ENCODE measurements at places on chromosomes 2 and 18. TPM values are rescaled to one million over a fixed set of nuclear protein-coding genes. Genes with fewer than 3 reads are reported as not detected.
A peak's percentile ranks its signal among the peaks of the same experiment; 100 is the strongest.

Gene LANCL1
- polyA plus RNA-seq = 55.1 TPM

GRCh38 chr2:55733335-55733734 is 39.7 kb upstream of the PNPT1 start:
- peak; percentile 19 for DNase-seq

DNA sequence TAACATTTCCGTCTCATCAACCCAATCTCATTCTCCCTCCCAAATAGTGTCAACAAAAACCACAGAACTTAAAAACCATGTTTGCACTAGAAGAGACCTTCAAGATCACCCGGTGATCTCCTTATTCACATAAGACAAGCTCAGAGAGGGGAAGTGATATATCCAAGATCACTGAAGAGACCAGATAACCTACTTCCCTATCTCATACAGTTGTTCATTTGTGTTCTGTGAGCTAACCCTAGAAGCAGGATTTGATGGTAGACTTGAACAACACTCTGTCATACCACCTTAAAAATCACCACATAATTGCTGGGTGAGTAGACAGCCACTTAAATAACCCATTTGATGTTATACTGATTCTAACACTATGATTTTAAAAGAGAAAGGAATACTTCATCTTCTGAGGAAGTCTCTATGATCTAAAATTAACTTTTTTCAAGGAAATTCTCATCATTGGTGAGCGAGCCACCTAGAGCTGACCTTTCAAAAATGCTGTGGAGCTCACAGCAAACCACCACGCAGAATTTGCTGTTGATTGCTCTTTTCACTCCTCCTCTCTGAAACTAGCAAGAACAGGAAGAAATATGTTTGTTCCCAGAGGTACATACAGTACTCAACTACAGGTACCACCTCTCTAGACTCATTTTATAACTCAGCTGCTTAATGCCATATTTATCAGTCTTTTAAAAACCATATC is 15.1 kb downstream of the AAK1 start:
- no peak for DNase-seq

DNA sequence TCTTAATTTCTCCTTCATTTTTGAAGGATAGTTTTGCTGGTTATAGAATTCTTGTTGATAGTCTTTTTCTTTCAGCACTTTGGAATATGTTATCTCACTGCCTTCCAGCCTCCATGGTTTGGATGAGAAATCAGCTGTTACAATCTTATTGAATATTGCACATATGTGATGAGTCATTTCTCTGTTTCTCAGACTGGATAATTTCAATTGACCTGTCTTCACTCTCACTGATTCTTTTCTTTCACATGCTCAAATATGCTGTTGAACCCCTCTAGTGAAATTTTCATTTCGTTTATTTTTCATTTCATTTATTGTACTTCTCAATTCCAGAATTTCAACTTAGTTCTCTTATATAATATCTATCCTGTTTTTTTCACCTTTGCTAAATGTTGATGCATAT is 22.2 kb downstream of the PDK1 start:
- DNase-seq = no peak

GRCh38 chr18:21164548-21165095 is 53.0 kb upstream of the ROCK1 start:
- no peak for DNase-seq

- no peak for DNase-seq
Observed at GRCh38 chr2:5954509-5954908, 262.3 kb downstream of the SOX11 start.

DNA sequence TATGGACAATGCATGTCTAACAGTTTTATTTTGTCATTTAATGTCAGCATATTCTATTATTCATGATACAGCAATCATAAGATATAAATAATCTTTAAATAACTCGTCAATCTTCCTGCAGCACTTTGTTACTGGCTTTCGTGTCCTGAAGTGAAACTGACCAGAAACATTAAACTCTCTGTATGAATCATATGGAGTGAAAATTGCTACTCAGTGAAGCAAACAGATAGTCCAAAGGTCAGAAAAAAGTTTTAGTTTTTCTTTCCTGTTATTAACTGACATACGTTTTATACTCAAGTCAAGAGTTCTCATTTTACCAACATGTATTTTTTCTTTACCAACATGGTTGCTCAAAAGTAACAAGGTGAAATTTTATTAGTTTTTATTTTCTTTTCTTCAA is 106.8 kb upstream of the GALNT5 start:
- DNase-seq = peak; percentile 16

Gene TDRD15
- not detected for polyA plus RNA-seq

GRCh38 chr2:230412371-230412711 is 3.7 kb upstream of the SP100 start:
- no peak for DNase-seq

- DNase-seq = peak; percentile 24
Observed at GRCh38 chr18:10453806-10454680, at the start of gene APCDD1. Gene APCDD1, plus strand, starts transcription at chr18:10454635. Its CDS starts 347 bp downstream, at chr18:10454982.

Gene TWIST2
- polyA plus RNA-seq = 85.2 TPM

Gene DTNA
- 49.8 TPM for polyA plus RNA-seq

GRCh38 chr2:103781313-103781712 is 1019.5 kb downstream of the TMEM182 start:
- DNase-seq = no peak

Gene LYPD6
- polyA plus RNA-seq = 3.7 TPM

Gene CRYBA2
- not detected for polyA plus RNA-seq

GRCh38 chr2:237592425-237592980 is 2.0 kb upstream of the RAB17 start:
- DNase-seq = no peak

DNA sequence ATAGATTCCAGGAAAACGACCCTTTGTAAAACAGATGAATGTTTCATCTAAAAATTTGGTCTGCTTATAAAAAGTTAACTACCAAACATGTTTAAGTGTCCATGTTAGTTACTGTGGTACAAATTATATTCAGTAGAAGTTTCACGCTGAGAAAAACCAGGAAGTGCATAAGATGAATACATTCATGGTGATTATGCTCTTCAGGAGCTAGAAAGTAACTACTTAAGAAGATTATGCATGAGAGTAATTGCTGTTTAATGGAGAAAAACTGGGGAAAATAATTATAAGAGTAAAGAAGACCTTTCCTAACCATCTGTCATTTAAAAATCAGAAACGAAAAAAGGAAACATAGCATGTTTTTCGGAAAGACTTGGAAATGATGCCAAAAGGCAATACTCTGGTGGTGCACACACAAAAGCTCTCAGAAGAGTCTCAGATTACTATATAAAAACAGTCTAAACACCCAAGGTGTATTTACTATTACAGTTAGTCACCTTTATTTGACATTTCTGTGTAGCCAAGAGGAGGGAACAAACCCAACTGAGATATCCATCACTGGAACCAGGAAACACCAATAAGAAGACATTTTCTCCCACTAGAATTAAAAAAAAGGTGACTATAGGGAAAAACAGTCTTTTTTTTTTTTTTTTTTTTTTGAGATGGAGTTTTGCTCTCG is 38.8 kb upstream of the METTL21A start:
- DNase-seq = no peak

- no peak for DNase-seq
Observed at GRCh38 chr2:2981000-2981399, 396.6 kb downstream of the EIPR1 start.

DNA sequence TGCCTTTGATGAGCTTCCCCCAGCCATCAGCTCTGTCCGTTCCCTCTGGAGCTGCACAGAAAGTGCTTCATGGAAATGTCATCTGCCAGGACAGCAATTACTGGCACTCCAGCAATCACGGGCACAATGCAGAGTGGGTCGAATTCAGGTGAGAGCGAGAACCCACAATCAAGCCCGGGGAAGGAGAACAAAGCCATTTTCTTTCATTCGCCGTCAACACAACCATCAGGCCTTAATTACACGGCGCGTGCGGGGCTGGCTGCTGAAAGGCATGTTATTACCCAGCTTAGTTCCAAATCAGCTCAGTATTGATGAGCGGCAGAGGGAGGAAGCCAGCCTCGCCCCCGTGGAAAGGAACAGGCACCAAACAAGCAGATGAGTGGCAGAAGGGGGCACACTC is 143.9 kb downstream of the MYT1L start:
- no peak for DNase-seq

GRCh38 chr18:827093-827677 is 15.1 kb upstream of the YES1 start:
- DNase-seq = no peak

DNA sequence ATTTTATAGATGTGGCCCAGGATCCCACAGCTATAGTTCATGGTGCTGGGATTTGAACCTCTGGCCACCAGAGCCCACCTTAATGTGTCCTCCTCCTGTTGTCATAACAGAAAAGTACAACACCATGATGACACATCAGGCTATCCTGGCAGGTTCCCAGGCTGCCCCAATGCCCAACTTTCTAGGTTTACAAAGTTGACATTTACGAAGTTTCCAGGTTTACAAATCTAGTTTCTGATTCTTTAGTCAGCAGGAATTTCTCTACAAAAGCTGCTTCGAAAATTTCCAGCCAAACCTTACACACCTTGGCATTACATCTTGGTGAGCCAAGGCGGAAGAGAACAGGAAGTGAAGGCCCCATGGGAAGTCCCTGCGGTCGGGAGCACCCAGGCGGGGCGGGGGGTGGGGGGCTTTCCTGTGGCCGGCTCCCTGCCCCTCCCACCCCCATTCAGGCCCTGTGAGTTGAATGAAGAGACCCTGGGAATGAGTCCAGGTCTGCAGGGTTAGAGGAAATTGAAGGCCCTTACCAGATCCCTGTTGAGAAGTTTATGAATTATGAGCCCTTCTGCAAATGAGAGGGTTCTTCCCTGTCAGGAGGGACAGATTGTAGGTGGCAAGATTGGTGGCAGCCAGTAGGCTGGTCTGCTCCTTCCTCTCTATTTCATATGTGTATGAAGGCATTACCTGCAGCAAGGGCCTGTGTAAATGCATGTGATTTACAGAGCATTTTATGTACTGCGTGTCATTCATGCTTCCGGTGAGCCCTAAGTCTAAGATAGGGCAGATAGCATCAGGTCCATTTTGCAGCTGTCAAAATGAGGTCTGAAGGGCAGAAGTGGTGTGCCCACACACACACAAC is 11.1 kb upstream of the IL1RN start:
- DNase-seq = no peak

Gene KCNG3
- 0.01 TPM for polyA plus RNA-seq

DNA sequence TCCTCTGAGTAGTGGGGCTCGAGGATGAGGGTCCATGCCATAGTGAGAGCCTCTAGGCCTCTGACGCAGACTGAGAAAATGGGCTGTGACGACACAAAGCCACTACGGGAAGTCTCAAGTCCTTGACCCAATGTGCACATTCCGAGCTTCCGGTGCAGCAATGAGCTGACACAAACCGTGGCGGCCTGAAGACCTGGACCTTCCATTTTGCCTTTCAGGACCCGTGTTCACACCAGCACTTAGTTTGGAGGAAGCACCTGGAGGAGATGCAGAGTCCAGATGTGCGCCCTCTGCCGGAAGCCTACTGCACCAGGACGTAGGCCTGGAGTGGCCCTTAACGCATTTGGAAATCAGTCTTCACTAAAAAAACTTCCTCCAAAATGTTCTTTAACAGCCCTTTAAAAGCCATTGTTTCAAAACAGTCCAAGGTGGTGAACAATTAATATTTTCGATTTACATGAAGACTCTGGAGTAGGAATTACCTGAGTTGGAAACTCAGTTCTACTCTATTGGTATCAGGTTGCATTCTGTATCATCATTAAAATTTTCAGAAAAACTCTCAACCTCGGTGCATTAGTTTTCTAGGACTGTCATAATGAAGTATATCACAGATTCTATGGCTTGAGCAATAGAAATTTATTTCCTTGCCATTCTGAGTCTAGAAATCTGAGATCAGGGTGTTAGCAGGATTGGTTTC is 33.9 kb downstream of the BMP10 start:
- peak; percentile 34 for DNase-seq

- DNase-seq = peak; percentile 53
Observed at GRCh38 chr2:117785740-117786139, 28.8 kb upstream of the DDX18 start.

Gene NEURL3
- not detected for polyA plus RNA-seq

GRCh38 chr18:40006634-40007033 is 1948.4 kb upstream of the PIK3C3 start:
- DNase-seq = no peak

- no peak for DNase-seq
Observed at GRCh38 chr2:113032737-113033136, 19.9 kb downstream of the IL36B start.

Gene RGPD3
- polyA plus RNA-seq = 0.07 TPM

GRCh38 chr18:12929477-12930083 is 18.2 kb upstream of the SEH1L start:
- no peak for DNase-seq

GRCh38 chr2:18799397-18799796 is 210.0 kb upstream of the NT5C1B start:
- no peak for DNase-seq

- DNase-seq = no peak
Observed at GRCh38 chr18:47389210-47389609, 137.8 kb upstream of the SKOR2 start.

Gene CNTNAP5
- not detected for polyA plus RNA-seq

Gene MBD2
- polyA plus RNA-seq = 29.7 TPM

Gene ST8SIA5
- polyA plus RNA-seq = 0.01 TPM

DNA sequence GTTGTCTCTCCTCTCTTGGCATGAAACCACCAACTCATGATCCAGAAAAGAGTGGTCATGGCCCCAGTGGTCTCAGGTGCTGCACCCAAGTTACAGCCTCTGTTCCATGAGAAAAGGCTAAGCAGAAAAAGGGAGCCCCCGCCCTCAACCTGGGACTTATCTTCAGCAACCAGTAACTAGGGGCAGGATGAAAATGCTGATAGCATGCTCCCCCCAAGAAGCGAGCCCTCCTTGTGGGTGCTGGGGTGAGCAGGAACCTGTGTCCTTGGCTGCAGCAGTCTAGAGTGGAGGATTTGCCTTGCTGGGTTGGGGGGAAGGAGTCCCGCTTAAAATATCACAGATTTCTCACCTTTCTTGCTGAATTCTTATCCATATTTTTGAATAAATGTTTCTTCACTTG is 490.0 kb downstream of the SUCLG1 start:
- DNase-seq = no peak

- DNase-seq = peak; percentile 69
Observed at GRCh38 chr18:8948011-8948410, 154.5 kb upstream of the NDUFV2 start.

Gene SPP2
- not detected for polyA plus RNA-seq

DNA sequence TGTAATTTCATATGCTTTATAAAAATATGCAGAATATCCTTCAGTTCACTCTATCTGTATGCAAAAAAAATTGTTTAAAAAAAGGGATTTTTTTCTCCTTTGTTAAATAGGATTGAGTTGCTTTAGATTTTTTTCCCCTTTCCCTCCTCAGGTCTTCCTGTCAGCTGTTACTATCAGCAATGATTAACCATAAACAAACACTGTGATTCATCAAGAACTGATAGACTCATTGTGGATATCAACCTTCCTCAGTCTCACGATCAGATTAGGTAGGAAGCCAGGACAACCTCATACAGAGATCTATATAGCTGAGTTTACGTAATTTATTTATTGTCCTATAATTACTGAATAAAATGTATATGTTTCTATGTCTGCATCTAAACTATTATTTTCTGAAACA is 2136.2 kb upstream of the CELF4 start:
- DNase-seq = peak; percentile 56

Data from fibroblast of lung (primary cell).